Suppressor macrophage treated with lipopolysaccharide for 1 hour (primary cell): ENCODE measurements at places on chromosomes 5 and 9.

DNA sequence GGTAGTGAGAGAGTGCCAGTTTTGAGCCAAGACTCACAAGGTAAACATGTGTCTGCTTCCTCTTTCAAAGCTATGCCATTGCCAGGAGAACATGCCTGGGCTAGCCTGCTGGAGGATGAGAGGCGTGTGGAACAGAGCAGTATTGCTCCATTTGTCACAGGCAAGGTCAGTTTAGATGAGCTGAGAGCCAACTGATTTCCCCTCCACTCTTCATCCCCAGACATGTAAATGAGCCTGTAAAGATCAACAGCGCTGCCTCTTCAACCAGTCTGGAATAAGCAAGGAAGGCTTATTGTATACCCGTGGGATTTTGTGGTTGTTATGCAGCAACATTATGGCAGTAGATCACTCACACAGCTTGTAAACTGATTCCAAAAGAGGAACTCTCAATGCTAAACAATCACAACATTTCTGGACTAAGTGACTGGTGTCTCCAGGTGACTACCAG, 8.2 kb upstream of the GDNF start:
- no peak for DNase-seq

DNA sequence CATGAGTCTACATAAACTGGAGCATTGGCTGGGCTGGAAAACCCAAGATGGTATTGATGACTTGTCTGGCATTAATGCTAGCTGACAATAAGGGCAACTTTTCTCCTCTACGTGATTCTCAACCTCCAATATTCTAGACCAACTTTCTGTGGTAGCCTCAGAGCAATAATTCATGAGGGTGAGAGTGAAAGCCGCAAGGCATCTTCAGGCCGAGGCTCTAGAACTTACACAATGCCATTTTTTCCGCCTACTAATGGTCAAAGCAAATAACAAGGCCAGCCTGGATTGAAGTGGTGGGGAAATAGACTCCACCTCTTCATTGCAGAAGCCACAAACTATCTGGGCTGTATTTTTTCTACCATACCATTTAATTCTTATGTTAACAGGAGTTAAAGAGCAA, 267.4 kb downstream of the GABRG2 start:
- DNase-seq, result no peak

DNA sequence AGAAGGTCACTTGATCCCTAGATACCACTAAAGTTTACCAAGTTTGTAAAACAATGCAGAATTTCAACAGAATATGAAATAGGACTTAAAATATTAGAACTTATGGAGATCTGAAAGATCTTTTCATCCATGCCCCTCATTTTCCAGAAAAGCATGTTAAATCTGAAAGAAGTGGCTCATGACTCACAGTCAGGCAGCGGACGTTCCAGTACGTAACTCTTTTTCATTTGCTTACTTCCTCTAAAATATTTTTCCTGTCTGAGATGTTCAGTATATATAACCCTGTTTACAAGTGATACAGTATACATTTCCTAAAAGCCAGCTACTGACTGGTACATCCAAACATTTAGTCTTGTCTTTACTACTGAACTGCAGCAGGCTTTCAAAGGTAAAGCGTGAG, 22.3 kb downstream of the FBXW2 start:
- peak; percentile 81 for DNase-seq

- no peak for DNase-seq
Observed at GRCh38 chr5:104298518-104298917, 735.9 kb upstream of the NUDT12 start.

DNA sequence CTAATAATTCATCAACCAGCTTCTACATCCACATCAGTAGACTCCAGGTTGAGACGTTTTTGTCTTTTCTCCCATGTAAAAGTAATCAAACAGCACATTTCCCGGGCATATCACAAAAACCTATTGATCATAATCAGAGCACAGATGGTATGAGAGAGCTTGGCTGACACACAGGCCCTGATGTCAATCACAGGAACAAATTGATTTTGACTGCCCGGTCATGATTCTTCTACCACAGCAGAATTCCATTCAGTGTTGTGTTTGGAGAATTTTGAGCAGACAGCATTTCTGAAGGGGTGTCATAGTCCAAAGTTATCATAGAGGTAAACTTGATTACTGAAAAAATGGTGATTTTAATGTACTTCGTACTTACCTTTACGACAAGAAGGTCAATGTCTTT, 351.1 kb downstream of the ZSWIM6 start:
- no peak for DNase-seq

GRCh38 chr5:39022151-39022550, 52.0 kb downstream of the RICTOR start:
- DNase-seq, result no peak

GRCh38 chr9:136740971-136741882, 1.5 kb downstream of the LCN10 start:
- DNase-seq, result peak; percentile 56

- DNase-seq, result no peak
Observed at GRCh38 chr5:5198135-5198534, 58.0 kb downstream of the ADAMTS16 start.

DNA sequence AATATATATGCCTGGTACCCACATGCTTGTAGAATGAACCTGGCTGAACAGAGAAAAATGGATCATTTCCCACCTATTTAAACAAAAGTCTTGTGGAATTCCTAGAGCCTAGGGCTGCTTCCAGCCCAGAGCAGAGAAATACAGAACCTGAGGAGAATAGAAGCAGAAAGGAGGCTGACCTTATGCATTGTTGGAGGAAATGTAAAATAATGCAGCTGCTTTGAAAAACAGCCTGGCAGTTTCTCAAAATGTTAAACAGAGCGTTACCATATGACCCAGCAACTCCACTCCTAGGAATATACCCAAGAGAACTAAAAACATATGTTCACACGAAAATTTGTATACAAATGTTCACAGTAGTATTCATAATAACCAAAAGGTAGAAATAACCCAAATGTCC, 15.1 kb downstream of the MAPKAP1 start:
- DNase-seq, result no peak

GRCh38 chr5:98428806-98429205, 344.7 kb upstream of the RGMB start:
- no peak for DNase-seq

DNA sequence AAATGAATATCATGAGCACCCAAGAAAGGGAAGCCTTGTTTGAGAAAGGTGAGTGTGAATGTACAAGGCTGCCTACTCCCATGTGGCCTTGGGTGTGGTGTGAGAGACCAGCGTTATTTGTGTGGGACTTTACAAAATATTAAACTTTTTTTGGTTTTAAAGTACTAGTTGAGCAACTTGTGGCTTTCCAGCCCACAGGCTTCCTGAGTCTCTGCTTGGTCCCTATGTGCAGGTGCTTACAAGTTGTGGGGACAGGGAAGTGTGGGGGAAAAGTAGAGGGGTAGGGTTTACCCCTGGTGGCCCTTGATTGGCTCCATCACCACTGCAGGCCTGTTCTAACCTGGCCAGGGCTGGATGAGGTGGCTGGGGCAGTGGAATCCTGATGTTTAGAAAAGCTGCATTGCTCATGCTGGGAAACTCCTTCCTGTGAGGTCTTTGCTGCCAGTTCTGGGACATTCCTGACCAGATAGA, 19.7 kb downstream of the PTTG1 start:
- DNase-seq, result peak; percentile 43

DNA sequence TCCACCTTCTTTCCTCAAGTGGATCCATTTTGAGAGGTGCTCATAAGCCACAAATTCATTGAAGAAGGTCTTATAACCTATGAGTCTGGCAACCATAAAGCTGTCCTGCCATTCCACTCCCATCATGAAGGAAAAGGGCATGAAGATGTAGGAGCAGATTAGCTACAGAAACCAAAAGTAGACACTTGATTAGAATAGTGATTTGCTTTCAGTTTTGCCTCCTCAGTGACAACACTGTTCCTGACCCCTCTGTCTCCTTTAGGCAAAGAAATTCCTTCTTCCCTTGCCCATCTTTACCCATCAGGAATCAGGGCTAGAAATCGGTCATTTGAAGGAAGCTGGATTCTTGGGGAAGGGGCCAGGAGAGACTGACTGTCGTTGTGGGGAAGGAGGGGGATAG, 55.2 kb downstream of the SLC28A3 start:
- DNase-seq, result no peak

DNA sequence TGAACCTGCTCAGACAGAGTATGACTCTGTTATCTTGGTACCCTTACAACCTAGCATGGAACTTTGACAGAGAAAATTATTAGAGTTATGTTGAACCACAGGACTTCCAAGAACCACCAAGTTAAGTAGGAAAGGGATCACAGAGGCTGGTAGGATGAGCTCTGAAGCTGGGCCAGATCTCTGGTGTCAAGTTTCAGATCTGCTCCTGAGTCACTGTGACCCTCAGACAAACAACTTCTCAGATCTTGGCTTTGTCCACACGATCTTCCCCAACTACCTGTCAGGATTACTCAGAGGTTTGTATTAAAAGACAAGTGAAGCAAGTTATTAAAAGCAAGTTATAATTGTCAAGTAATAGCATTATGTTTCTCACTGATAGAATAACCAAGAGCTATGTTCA, 189.0 kb downstream of the SEC61B start:
- DNase-seq, result no peak

- no peak for DNase-seq
Observed at GRCh38 chr9:124602204-124602603, 95.0 kb upstream of the NR5A1 start.

GRCh38 chr5:73515232-73515631, 17.0 kb downstream of the BTF3 start:
- no peak for DNase-seq

GRCh38 chr5:61612431-61612830, 280.4 kb downstream of the ZSWIM6 start:
- no peak for DNase-seq

DNA sequence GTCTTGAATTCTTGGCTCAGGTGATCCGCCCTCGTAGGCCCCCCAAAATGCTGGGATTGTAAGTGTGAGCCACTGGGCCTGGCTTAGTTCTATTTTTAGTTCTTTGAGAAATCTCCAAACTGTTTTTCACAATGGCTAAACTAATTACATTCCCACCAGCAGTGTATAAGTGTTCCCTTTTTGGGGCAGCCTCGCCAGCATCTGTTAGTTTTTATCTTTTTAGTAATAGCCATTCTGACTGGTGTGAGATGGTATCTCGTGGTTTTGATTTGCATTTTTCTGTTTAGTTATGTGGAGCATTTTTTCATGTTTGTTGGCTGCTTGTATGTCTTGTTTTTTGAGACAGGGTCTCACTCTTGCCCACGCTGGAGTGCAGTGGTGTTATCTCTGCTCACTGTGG, 28.2 kb downstream of the CNOT6 start:
- no peak for DNase-seq
